ENCODE measurements at places on chromosomes 7 and 10. TPM values are rescaled to one million over a fixed set of nuclear protein-coding genes. Genes with fewer than 3 reads are reported as not detected.
A peak's percentile ranks its signal among the peaks of the same experiment; 100 is the strongest.

The VSTM4 gene
- total RNA-seq, result 109 TPM

The PAPSS2 gene
- total RNA-seq, result 29.8 TPM

The MRC1 gene
- total RNA-seq, result 11.8 TPM

The LIPK gene
- not detected for total RNA-seq

The PHYHIPL gene
- 0.29 TPM for total RNA-seq

The HMX3 gene
- not detected for total RNA-seq

GRCh38 chr10:49365675-49366415 lies 30.0 kb downstream of the DRGX start:
- DNase-seq, result no peak
- no peak overlapping the region for H3K4me3 ChIP-seq
- H3K36me3 ChIP-seq, result no peaks in the 10 kb centered on the region

- H3K27ac ChIP-seq, result no peak overlapping the region
- no peak overlapping the region for H3K4me3 ChIP-seq
- peaks cover 9% of the 10 kb centered on the region for H3K4me1 ChIP-seq
- no peak for DNase-seq
- H3K27me3 ChIP-seq, result no peaks in the 10 kb centered on the region
Observed at GRCh38 chr10:13414137-13414536, 66.0 kb upstream of the SEPHS1 start.

DNA sequence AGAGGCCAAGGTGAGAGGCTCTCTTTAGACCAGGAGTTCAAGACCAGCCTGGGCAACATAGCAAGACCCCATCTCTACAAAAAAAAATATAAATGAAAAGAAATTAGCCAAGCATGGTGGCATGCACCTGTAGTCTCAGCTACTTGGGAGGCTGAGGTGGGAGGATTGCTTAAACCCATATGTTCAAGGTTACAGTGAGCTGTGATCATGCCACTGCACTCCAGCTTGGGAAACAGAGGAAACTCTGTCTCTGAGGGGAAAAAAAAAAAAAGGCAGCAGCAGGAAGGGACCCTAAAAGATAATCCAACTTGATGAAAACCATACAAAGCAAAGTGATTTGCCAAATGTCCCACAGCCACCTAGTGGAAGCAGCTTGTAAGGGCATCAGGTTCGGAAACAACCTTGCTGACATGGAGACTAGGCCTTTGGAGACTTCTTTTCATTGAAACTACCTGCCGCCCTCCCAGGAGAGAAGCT lies 15.6 kb upstream of the PBLD start:
- DNase-seq, result peak; percentile 37
- H3K4me1 ChIP-seq, result no peaks in the 10 kb centered on the region
- H3K4me3 ChIP-seq, result no peak overlapping the region
- H3K36me3 ChIP-seq, result peaks cover 19% of the 10 kb centered on the region

GRCh38 chr10:103621783-103622125 lies 128.2 kb downstream of the NEURL1 start:
- DNase-seq, result no peak
- no peak overlapping the region for H3K4me3 ChIP-seq
- peaks cover 8% of the 10 kb centered on the region for H3K36me3 ChIP-seq
- no peaks in the 10 kb centered on the region for H3K4me1 ChIP-seq
- no peaks in the 10 kb centered on the region for H3K27me3 ChIP-seq
- no peak overlapping the region for H3K27ac ChIP-seq

DNA sequence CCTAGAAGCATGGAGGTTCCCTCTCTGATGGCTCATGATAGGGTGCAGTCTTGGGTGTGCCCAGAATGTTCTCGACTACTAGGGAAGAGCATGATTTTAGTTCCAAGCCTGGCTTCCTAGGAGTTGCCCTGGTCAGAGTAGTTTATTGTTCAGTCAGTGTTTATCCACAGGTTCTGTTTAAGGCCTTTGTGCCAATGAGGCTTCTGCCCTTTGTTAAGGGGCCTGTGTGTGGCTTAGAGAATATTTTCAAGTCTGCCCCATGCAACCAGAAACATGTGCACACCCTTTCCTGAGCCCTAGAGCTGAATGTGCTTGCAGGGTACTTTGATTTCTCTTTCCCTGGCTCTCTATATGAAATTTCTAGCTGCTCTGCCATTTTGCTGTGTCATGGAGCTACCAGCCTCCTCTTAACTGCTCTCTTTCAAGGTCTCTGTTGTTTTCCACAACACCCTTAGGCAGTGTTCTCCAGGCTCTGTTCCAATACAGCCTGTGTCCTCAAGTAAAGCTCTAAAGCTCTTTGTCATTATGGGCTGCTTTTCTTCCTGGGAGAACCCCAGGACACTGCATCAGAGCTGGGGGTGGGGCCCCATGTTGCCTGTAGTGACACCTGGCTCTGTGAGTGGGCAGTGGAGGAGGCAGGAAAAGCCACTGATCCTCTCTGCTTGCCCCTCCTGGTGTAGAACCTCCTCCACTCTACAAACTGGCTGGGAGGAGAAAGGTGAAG lies 34.1 kb upstream of the TSPAN33 start:
- peak overlapping the region; percentile 54 for H3K27ac ChIP-seq
- no peak overlapping the region for H3K4me3 ChIP-seq
- no peaks in the 10 kb centered on the region for H3K36me3 ChIP-seq
- DNase-seq, result peak; percentile 84

DNA sequence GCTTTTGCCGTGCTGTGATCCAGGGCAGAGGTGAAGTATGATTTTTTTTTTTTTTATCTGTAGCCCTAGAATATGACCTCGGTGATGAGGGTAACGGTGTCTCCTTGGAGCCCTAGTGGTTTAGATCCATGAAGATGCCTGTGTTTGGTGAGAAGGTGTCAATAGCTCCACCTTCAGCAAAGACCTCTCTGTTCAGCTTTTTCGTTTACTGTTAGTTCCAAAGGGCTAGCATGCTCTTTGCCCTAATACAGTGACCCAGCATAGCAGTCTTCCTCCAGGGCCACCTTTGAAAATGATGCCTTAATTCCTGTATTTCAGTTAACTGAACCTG lies 746 bp upstream of the MRPS16 start:
- peak overlapping the region; percentile 48 for H3K4me3 ChIP-seq
- no peaks in the 10 kb centered on the region for H3K36me3 ChIP-seq
- H3K4me1 ChIP-seq, result peaks cover 15% of the 10 kb centered on the region
- H3K27me3 ChIP-seq, result no peaks in the 10 kb centered on the region
- H3K27ac ChIP-seq, result peak overlapping the region; percentile 64

GRCh38 chr7:113548561-113548960 lies 370.2 kb downstream of the PPP1R3A start:
- H3K4me3 ChIP-seq, result no peak overlapping the region
- no peak overlapping the region for H3K27ac ChIP-seq
- no peaks in the 10 kb centered on the region for H3K36me3 ChIP-seq
- H3K4me1 ChIP-seq, result peaks cover 5% of the 10 kb centered on the region
- no peak for DNase-seq

GRCh38 chr7:111852081-111852480 lies 289.8 kb upstream of the IMMP2L start:
- no peaks in the 10 kb centered on the region for H3K4me1 ChIP-seq
- no peak overlapping the region for H3K4me3 ChIP-seq
- H3K27me3 ChIP-seq, result no peaks in the 10 kb centered on the region
- no peak for DNase-seq
- H3K36me3 ChIP-seq, result no peaks in the 10 kb centered on the region

DNA sequence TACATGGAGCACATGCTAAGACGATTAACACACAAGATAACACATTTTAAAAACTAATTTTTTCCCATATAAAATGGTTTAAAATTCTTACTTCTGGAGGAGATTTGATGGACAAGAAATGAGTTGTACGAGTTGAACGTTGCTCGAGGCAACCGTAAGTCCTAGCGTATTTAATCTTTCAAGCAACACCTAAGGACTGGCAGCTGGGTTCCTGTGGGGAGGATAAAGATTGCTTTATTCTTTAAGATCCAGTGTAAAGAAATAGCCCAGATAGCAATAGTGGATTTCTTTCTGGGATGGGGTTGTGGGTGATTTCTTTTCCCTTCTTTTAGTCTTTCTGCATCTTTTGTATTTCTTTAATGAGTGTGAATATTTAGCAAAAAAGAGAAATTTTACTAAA lies 9.8 kb downstream of the TBXAS1 start:
- H3K4me3 ChIP-seq, result no peak overlapping the region
- no peak overlapping the region for H3K27ac ChIP-seq
- H3K4me1 ChIP-seq, result peaks cover 9% of the 10 kb centered on the region
- no peaks in the 10 kb centered on the region for H3K36me3 ChIP-seq

DNA sequence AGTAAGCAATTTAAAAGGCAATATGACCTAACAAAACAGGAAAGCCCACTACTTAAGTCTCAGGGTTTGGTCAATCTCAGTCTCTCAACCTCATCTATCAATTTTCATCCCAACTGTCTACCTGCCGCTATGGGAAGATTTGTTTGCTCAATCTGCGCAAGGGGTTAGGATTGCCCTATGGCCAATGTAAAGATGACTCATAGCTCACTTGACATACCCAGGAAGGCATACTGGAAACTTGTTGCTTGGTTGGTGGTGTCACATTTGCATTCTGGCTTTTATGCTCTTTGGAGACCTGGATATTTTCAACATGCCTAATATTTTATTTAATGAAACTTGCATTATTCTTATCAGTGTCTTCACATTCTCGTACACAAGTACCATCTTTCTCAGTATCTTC lies 78.1 kb upstream of the TMEM196 start:
- H3K27ac ChIP-seq, result no peak overlapping the region
- H3K4me1 ChIP-seq, result no peaks in the 10 kb centered on the region
- no peaks in the 10 kb centered on the region for H3K27me3 ChIP-seq
- no peak for DNase-seq

- H3K4me1 ChIP-seq, result no peaks in the 10 kb centered on the region
- no peak overlapping the region for H3K4me3 ChIP-seq
- H3K27me3 ChIP-seq, result no peaks in the 10 kb centered on the region
- H3K36me3 ChIP-seq, result no peaks in the 10 kb centered on the region
Observed at GRCh38 chr10:93255546-93255945, 181.9 kb downstream of the CYP26A1 start.

- DNase-seq, result peak; percentile 16
- H3K36me3 ChIP-seq, result no peaks in the 10 kb centered on the region
- H3K27me3 ChIP-seq, result no peaks in the 10 kb centered on the region
- H3K27ac ChIP-seq, result no peak overlapping the region
- H3K4me1 ChIP-seq, result peaks cover 21% of the 10 kb centered on the region
- H3K4me3 ChIP-seq, result no peak overlapping the region
Observed at GRCh38 chr10:13271552-13272163, 28.2 kb downstream of the PHYH start.

GRCh38 chr7:132292803-132293202 lies 283.5 kb downstream of the PLXNA4 start:
- no peak overlapping the region for H3K27ac ChIP-seq
- H3K4me1 ChIP-seq, result no peaks in the 10 kb centered on the region
- no peaks in the 10 kb centered on the region for H3K36me3 ChIP-seq
- no peak overlapping the region for H3K4me3 ChIP-seq

DNA sequence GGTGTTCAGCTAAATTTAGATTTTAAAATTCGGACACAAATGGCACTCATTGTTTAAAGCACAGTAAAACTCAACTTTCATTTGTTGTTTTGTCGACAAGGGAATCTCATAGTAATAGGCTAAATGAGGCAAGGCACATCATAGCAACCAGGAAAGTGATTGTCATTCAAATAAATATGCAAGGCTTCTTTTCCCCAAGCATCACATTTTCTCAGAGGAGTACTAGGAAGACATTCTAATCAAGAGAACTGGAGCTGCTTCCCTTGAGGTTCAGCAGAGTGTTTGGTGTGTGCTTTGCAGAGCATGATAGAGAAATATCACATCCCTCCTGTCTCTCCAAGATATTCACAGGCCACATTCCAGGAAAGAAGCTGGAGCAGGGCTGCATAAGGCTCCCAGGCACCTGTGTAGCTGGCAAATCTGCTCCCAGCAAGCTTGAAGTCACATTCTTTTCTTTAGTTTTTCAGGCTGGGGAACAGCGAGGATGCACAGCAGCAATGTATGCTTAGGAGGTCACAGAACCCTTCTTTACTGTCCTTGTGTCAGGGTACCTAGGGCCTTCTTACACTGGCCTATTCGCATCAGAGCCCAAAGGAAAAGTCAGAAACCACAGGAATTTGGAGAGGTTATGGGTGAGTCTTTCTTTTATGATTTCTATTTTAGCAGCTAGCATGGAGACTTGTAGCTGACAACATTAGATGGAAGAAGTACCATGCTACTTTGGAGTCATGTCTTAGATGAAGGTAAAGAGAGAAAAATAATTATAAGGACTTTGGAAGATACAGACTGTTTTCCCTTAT lies 95.9 kb upstream of the HDAC9 start:
- no peaks in the 10 kb centered on the region for H3K4me1 ChIP-seq
- no peaks in the 10 kb centered on the region for H3K36me3 ChIP-seq
- no peak for DNase-seq
- H3K27ac ChIP-seq, result no peak overlapping the region

DNA sequence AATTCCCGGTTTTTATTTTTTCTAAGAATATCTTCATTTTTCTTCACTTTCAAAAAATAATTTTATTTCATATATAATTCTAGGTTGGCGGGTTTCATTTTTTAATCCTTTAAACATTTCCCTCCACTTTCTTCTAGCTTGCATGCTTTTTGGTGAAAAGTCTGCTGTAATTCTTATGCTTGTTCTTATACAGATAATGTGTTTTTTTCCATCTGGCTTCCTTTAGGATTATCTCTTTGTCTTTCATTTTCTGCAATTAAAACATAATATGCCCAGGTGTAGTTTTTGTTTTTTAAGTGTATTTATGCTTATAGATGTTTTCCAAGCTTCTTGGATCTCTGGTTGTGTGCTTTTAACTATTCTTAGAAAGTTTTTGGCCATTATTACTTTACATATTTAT lies 341.3 kb upstream of the SEMA3C start:
- no peak for DNase-seq
- no peak overlapping the region for H3K27ac ChIP-seq
- no peaks in the 10 kb centered on the region for H3K36me3 ChIP-seq
- no peak overlapping the region for H3K4me3 ChIP-seq
- H3K4me1 ChIP-seq, result no peaks in the 10 kb centered on the region

- no peak for DNase-seq
- no peak overlapping the region for H3K4me3 ChIP-seq
- H3K4me1 ChIP-seq, result peaks cover 8% of the 10 kb centered on the region
Observed at GRCh38 chr10:60714233-60714632, 64.0 kb upstream of the CDK1 start.

- no peaks in the 10 kb centered on the region for H3K27me3 ChIP-seq
- no peaks in the 10 kb centered on the region for H3K36me3 ChIP-seq
- DNase-seq, result no peak
- H3K27ac ChIP-seq, result no peak overlapping the region
- H3K4me1 ChIP-seq, result no peaks in the 10 kb centered on the region
- no peak overlapping the region for H3K4me3 ChIP-seq
Observed at GRCh38 chr7:26525398-26526264, 234.0 kb downstream of the SNX10 start.

GRCh38 chr10:47094126-47094525 lies 182.9 kb downstream of the PTPN20 start:
- no peaks in the 10 kb centered on the region for H3K4me1 ChIP-seq
- H3K4me3 ChIP-seq, result no peak overlapping the region
- no peak for DNase-seq

DNA sequence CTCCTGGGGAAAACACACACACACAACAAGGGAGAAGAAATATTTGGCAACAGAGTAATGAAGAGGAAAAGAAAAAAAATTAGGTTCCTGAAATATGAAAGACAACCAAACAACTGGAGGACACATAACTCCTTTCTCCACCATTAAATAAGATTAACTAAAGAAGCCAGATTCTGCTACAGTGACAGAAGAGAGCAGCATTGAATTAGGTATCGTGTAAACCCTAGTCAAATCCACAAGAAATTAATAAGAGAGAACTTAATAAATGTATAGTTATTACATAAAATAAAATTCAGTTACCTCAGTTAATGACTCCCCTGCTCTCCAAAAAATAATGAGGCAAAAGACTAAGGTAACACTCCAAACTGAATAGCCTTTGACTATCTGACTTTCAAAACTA lies 306.7 kb downstream of the CRPPA start:
- H3K27me3 ChIP-seq, result no peaks in the 10 kb centered on the region
- DNase-seq, result no peak
- no peak overlapping the region for H3K27ac ChIP-seq
- no peak overlapping the region for H3K4me3 ChIP-seq
